ENCODE measurements at places on chromosomes 5 and 9.
A peak's percentile ranks its signal among the peaks of the same experiment; 100 is the strongest.

GRCh38 chr5:22598796-22599195 is 254.3 kb downstream of the CDH12 start:
- DNase-seq: no peak

- peak; percentile 58 for DNase-seq
Observed at GRCh38 chr9:105245029-105245890, 809 bp downstream of the SLC44A1 start.

DNA sequence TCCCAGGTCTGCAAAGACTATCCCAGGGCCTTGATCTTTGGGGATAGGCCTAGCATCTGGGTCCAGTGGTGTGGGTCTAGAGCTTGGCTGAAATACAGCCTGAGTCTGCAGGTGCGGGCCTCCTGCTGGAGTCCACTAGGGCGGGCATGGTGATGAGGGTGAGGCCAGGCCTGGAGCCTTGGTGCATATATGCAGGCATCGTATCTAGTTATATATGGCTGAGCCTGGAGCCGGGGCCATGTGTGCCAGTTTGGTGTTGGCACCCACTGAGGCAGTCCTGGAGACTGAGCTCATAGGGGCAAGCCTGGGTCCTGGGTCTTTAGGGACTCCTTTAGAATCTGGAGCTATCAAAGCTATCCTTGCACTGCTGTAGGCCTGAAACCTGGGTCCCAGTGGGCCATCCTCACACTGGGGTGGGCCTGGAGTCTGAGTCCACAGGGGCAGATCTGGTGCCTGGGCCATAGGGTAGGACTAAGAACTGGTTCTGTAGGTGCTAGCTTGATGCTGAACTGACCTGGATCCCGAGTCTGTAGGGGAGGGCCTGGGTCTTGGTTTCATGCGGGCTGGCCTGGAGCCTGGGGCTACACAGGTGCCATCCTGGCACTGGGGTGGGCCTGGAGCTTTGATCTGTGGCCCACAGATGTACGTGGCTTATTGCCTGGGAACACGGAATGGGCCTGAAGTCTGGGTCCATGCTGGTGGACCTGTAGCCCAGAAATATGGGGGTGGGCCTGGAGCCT is 346.5 kb upstream of the MEF2C start:
- DNase-seq: no peak

GRCh38 chr9:111094958-111095357 is 56.7 kb upstream of the LPAR1 start:
- DNase-seq: no peak

DNA sequence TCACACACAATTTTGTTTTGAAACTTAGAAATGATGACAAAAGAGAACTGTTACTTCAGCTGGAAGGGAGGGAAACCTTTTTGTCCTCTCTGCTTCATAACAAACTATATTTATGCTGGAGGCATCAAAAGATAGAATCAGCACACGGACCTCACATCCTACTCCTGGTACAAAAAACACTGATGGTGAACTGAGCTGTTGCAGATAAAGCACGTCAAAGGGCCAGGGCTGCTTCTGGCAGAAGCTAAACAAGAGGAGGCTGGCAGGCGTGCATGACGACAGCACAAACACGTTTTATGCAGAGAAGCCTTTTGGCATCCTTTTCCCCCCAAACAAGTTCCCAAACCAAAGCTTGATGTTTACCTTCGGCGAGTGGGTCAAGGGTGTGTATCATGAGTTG is 169.6 kb downstream of the SLC24A2 start:
- DNase-seq: no peak

DNA sequence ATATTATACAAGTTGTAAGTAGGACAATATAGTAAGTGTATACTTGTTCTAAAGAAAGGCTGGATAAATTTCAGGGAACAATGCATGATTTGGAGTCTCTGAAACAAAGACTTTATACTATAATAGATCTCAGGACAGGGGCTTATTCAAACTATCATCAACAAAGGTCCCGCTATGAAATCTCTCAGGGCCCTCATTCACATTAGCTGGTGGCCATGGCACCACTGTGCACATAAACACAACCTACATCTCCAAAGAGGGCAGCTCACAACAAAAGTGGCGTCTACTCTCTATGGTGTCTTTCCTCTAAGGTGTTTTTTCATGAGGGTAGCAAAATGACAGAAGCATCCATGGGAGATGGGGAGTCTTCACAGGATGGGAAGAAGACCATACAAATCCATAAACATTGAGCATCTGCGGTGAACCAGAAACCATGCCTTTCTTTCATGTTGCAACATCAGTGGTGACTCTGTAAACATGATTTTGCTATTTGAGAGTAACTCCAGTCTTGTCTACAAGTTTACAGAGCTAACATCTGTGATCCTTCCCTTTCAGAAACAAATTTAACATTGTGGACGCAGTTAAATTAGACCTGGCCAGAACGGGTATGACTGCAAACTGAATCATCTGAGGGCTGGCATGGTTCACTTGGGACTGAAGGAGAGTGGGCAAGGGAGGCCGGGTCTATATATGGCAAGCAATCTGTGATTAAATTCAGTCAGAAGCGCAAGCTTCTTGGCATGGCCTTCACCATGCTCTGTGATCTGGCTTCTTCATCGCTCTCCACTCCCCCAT is 5.5 kb downstream of the TTLL11 start:
- DNase-seq: no peak
